ENCODE measurements at places on chromosomes 2 and 18.
A peak's percentile ranks its signal among the peaks of the same experiment; 100 is the strongest.

- no peak for DNase-seq
Measured at GRCh38 chr2:168244318-168244717, 3.1 kb downstream of the STK39 start.

DNA sequence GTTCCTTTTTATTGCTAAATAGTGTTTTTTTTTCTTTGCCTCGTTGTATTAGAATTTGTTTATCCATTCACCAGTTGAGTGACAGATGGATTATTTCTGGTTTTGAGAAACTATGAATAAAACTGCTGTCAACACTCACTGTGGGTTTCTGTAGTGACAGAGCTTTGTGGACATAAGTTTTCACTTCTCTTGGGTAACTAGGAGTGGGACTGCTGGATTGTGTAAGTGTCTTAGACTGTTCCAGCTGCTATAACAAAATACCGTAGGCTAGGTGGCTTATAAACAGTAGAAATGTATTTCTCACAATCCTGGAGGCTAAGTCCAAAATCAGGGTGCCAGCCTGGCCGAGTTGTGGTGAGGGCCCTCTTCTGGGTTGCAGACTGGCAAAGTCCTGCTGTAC, 71.9 kb downstream of the TNFRSF11A start:
- DNase-seq = no peak

- no peak for DNase-seq
Measured at GRCh38 chr18:64936671-64937070, 787.8 kb upstream of the LINC00305 start.

- peak; percentile 2 for DNase-seq
Measured at GRCh38 chr2:83081826-83082690, 1377.0 kb downstream of the SUCLG1 start.

DNA sequence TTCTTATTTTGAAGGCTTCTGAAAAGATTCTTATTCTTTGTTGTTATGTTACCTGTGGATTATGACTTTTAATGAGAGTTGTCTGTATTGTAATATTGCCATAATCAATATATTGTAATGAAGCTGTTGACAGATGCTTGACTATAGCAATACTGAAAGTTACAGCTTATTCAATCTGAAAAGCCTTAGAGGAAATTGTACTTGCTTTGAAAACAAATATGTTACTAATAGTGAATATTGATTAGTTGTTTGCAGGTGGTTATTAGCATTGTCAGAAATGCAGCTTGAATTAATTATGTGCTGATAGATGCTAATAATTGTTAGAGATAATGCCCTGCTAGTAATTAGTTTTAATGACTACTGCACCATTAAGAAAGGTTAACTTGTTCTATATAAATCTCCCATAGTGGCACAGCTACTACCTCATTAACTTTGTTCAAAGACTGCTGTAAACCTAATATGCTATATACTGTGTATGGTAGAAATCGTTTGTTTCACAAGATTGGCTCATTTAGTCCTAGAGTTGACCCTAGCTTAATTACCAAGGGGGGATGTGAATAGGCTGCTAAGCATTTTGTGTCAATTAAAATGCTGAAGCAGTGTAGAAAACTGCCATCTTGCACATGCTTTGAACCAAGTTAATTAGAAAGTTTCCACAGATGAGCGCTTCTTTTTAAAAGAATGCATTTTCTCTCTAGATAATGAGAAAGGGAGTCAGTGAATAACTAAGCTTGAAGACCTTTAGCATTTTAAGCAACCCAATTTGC, 30.5 kb downstream of the SLC39A10 start:
- no peak for DNase-seq

- DNase-seq = no peak
Measured at GRCh38 chr2:12716032-12716281, 779 bp upstream of the TRIB2 start.

- no peak for DNase-seq
Measured at GRCh38 chr2:149666809-149667320, 79.3 kb upstream of the MMADHC start.

GRCh38 chr2:6955511-6956136, 38.4 kb downstream of the RNF144A start:
- no peak for DNase-seq

DNA sequence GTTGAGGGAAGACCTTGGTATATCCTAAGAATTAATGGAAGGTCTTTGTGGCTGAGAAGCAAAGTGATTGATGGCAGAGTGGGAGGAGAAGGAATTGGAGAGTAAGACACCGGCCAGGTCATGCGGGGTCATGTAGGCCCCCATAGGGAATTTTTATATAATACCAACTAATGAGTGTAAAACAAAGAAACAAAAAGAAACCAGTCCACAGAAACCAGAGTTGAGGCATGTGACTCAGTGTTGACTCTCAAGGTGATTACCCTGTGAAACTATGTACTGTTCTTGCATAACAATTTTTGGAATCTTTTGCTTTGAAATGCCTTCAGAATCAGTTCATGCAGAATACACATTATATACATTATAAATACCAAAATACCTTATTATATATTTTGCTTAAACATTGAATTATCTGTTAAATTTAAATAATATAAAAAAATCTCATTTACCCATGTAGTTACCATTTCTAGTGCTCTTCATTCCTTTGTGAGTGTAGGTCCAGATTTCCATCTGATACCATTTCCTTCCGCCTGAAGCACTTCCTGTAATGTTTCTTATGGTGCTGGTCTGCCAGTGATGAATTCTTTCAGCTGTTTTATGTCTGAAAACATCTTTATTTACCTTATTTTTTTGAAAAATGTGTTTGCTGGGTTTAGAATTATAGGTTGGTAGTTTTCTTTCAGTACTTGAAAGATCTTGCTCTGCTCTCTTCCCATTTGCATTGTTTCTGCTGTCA, 8.6 kb downstream of the CLIP4 start:
- DNase-seq = no peak

DNA sequence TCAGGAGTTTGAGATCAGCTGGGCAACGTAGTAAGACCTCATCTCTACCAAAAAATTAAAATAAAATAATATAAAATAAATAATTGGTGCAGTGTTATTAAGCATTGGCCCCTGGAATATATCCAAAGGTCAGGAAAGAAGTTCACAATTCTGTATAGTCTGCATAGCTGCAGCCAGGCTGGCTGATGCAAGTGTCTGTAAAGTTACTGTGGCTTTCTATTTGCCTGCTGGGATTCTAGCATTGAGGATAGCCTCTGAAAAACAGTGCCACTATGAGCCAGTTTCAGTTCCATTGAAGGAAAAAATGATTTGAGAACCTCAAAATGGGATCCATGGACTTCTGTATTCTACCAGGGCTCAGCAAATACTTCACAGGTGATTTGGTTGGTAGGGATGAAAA, 208.6 kb downstream of the PARD3B start:
- no peak for DNase-seq

DNA sequence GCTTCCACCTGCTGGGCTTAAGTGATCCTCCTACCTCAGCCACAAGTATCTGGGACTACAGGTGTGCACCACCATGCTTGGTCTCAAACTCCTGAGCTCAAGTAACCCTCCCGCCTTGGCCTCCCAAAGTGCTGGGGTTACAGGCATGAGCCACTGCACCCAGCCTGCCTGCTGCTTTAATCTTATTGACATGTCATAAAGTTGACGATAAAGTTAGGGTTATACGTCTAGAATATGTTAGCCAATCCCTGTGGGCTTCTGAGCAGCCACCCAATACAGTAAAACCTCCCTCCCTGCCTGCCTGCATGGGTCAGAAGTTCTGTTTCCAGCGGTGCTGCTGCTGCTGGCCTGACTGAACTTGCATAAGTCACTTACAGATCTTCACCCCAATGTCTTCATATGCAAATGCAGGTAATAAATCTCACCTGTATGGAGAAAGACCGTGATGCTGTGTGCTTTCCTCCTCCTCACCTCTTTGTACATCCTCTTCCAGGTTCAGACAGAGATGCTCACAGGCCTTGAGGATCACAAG, 30.1 kb downstream of the TGIF1 start:
- no peak for DNase-seq

DNA sequence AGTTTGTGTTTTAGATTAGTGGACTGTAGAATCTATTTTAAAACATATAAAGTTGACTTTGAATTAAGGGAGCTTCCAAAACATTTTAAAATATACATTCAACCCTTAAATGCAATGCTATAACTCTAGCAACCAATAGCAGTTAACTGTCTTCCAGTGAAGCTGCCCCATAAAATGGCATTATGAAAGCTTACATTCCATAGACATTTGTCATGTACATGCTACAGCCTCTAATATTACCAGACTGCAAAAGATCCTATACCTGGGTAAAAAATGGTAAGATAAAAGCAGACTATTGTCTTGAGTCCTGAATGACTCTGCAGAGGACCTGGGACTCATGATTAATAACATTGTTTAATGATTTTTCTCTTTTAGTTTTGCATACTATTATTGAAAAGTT, 489.4 kb downstream of the LRP1B start:
- DNase-seq = no peak

- no peak for DNase-seq
Measured at GRCh38 chr18:39272230-39272629, 1706.6 kb upstream of the CELF4 start.

DNA sequence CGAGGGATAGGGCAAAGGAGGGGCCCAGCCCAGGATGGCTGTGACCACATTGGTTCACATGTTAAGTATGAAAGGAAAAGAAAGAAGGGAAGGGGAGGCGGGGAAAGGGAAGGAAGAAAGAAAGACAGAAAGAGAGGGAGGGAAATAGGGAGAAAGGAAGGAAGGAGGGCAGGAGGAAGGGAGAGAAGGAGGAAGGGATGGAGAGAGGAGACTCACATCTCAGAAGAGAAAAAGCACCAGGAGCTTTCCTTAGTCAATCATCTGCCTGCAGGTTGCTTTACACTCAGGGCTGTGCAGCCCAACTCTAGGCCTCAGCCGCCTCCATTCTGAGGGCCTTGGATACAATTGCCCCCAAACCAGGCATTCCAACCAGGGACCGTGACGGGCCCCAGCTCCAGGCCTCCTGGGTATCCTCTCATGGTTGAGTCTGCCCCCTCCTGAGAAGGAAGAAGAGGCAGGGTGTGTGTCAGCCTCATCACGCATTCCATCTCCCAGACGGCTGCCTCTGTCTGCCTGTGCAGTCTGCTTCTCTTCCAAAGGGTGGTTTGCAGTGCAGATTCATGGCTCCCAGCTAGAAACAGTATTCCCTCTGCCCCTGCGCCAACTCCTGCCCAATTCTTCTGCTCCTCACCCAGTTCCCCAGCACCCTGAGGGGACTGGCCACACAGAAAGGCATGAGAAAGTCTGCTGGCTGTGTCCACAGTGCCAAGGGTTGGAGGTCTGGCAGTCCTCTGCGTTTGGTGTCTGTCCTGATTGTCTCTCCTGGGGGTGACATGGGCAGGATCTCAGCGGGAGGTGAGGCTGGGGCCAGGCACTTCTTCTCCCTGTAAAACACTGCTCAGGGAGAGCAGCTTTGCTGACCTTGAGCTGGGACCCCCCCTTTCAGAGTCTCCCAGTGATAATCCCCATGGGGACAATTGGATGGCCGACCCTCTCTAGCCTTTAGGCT, 163.3 kb downstream of the SMAD7 start:
- no peak for DNase-seq

DNA sequence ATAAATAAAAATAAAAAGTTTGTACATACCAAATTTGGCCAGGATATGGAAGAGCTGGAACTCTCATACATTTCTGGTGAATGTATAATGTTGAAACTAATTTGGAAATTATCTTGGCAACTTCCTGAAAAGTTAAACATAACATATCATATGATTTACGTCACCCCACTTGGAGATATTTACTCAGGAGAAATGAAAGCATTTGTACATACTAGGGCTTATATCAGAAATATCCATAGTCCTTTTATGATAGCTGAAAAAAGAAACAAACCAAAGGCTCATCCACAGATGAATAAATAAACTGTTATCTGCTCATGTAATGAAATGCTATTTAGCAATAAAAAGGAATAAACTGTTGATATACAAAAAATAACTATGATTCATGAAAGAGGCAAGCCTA, 318.2 kb upstream of the NRXN1 start:
- DNase-seq = no peak

GRCh38 chr2:115364093-115364492, 921.7 kb downstream of the DPP10 start:
- no peak for DNase-seq

- no peak for DNase-seq
Measured at GRCh38 chr2:19744456-19745199, 157.2 kb downstream of the TTC32 start.

GRCh38 chr2:40204268-40204667, 247.6 kb downstream of the SLC8A1 start:
- no peak for DNase-seq

DNA sequence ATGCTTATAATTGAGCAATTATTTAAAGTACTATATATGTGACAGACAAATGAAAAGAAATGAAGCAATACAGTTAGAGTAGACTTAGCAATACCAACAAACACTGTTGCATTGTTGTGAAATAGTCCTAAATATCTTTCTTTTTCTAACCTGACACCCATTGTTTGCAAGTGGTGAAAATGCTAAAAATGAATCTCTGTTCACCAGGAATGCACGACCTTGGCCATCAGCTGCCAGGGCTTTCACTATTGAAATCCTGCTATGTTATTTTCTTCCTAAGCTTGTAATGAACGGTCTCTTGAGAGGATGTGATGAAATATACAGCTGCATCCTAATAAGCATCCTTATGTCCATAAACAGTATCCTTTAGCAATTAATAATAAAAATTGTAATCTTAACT, 136.2 kb upstream of the MGAT5 start:
- DNase-seq = no peak

- DNase-seq = no peak
Measured at GRCh38 chr2:54797307-54797706, 73.8 kb downstream of the EML6 start.

- DNase-seq = no peak
Measured at GRCh38 chr2:95044601-95045000, 19.1 kb downstream of the MAL start.

GRCh38 chr2:159811232-159811631, 13.2 kb upstream of the CD302 start:
- no peak for DNase-seq

GRCh38 chr2:143390171-143390570, 261.0 kb downstream of the ARHGAP15 start:
- no peak for DNase-seq

GRCh38 chr18:9753846-9754245, 45.7 kb downstream of the RAB31 start:
- DNase-seq = no peak

- DNase-seq = no peak
Measured at GRCh38 chr2:173404841-173405750, 50.4 kb downstream of the CDCA7 start.

DNA sequence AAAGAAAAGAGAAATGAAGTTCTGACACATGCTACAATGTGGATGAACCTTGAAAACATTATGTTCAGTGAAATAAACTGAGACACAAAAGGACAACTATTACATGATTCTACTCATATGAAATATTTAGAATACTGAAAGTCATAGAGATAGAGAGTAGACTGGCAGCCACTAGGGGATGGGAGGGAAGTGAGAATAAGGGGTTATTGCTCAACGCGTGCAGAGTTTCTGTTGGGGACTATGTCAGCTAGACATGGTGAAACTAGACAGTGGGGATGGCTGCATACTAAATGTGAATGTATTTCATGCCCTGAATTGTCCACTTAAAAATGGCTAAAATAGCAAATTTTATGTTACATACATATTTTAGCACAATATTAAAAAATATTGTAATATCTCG, 108.7 kb upstream of the ATL2 start:
- DNase-seq = no peak

- no peak for DNase-seq
Measured at GRCh38 chr2:30869988-30870387, 62.7 kb upstream of the CAPN13 start.

GRCh38 chr18:5103286-5103685, 93.8 kb downstream of the AKAIN1 start:
- no peak for DNase-seq

GRCh38 chr18:61764381-61764780, 128.4 kb downstream of the RNF152 start:
- peak; percentile 26 for DNase-seq

All from KBM-7 (cell line).